ENCODE measurements at places on chromosomes 11 and 22. TPM values are rescaled to one million over a fixed set of nuclear protein-coding genes. Genes with fewer than 3 reads are reported as not detected.

DNA sequence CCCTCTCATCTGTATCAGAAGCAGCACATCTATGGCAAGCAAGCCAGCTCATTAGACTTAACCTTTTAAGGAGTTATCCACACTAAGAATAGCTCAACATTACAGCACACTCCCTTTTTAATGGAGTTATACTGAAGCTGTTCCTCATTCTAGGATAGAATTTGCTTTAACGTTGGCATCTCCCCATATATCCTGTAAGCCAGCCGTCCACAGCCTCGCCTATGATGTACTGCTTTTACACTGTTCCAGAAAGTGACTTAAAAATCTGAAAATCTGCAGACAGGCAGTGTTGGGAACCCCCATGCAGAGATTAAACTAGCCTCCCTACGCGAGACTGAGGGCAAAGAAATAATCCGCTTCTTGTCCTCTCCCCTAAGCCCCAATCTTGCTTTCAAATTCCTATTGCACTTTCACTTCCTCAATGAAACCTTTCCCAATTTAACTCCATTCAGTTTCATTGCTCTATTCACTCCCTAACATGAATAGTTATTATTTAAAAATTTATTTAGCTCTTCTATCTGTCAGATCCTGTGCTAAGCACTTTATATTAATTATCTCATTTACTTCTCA is 225.0 kb downstream of the BLID start:
- no peaks in the 10 kb centered on the region for H3K36me3 ChIP-seq
- H3K27me3 ChIP-seq, result no peaks in the 10 kb centered on the region
- H3K27ac ChIP-seq, result peak overlapping the region; percentile 55
- H3K4me1 ChIP-seq, result peaks cover 12% of the 10 kb centered on the region
- DNase-seq, result no peak
- H3K4me3 ChIP-seq, result no peak overlapping the region

DNA sequence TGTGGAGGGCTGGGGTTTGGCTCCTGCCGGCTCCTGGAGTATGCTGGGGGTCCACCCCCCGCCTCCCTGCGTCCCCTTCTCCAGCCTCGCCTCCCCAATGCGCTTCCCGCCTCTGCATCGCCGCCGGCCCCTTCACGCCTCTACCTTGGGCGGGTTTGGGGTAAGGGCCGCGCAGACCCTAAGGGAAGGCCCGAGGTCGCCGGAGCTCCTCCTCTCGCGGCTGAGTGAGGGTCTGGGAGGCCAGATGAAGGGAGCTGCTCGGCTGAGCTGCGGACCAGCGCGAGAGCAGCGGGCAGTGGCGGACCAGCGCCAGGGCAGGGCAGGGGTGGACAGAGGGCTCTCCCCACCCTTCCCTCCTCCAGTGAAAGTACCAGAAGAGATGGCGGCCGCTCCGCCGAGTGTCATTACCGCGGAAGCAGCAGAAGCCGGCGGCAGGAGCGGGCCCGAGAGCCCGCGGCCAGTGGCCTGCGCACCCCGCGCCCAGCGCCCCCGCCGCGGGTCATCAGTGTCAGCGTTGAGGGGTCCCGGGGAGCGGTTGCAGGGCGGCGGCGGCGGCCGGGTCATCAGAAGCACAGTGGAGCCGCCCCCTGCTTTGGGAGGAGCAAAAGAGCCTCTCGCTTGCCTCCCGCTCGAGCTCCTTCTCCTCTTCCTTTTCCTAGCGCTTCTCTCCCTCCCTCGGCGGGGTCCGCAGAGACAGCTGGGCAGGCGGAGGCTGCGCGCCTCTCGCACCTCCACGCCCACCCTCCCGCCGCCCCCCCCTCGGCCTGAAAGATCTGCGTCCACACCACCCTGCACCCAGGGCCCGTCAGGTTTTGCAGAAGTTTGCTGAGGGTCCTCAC is 255.6 kb upstream of the CADM1 start:
- no peak for DNase-seq
- H3K27me3 ChIP-seq, result peaks cover 9% of the 10 kb centered on the region
- H3K4me3 ChIP-seq, result peak overlapping the region; percentile 92
- peak overlapping the region; percentile 81 for H3K27ac ChIP-seq
- peaks cover 42% of the 10 kb centered on the region for H3K4me1 ChIP-seq

- peaks cover 4% of the 10 kb centered on the region for H3K4me1 ChIP-seq
- no peak for DNase-seq
- no peak overlapping the region for H3K27ac ChIP-seq
- H3K27me3 ChIP-seq, result no peaks in the 10 kb centered on the region
- no peaks in the 10 kb centered on the region for H3K36me3 ChIP-seq
Observed at GRCh38 chr11:73585834-73586575, 11.9 kb downstream of the FAM168A start.

DNA sequence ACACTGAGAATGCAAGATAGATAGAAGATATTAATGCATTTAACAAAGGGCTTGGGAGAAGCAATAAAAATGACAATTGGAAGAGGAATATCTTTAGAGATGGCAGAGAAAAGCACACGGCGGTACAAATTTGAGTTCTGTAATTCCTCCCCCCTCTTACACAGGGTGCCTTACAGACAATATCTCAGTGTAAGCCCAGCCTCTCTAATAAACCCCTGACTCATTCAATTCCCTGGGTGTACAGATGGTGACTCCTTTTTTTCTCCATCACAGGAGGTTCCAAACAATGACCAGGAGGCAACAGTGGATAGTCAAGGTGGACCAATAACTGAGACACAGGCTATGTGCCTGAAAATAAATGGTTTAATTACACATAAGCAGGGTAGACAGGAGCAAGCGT is 598.6 kb downstream of the OPCML start:
- no peak overlapping the region for H3K4me3 ChIP-seq
- no peak overlapping the region for H3K27ac ChIP-seq
- no peaks in the 10 kb centered on the region for H3K27me3 ChIP-seq
- H3K36me3 ChIP-seq, result no peaks in the 10 kb centered on the region

DNA sequence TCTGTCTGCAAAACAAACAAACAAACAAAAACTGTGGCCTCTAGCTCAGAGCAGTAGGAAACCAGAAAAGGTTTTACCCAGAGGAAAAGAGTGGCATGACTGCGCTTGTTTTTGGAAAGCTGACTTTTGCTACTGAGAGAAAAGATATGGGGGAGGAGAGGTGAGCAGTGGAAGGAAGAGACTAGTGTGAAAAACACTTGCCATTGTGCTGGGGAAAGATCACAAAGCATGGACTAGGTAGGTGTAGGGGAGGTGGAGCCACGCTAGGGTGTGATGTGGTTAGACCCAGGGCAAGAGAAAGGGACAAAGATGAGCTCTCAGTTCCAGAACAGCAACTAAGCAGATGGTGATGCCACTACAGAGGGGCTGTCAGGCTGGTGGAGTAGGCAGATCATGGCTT is 319.2 kb downstream of the LARGE1 start:
- H3K4me3 ChIP-seq, result no peak overlapping the region
- no peak for DNase-seq
- no peaks in the 10 kb centered on the region for H3K36me3 ChIP-seq

- peak overlapping the region; percentile 38 for H3K4me3 ChIP-seq
- peaks cover 47% of the 10 kb centered on the region for H3K4me1 ChIP-seq
- no peaks in the 10 kb centered on the region for H3K36me3 ChIP-seq
Observed at GRCh38 chr11:1832211-1832919, 2.4 kb upstream of the SYT8 start.

- no peak for DNase-seq
- no peak overlapping the region for H3K4me3 ChIP-seq
- H3K27me3 ChIP-seq, result no peaks in the 10 kb centered on the region
- H3K27ac ChIP-seq, result no peak overlapping the region
Observed at GRCh38 chr11:118602331-118602730, 5.1 kb upstream of the PHLDB1 start.

- no peaks in the 10 kb centered on the region for H3K36me3 ChIP-seq
- no peaks in the 10 kb centered on the region for H3K27me3 ChIP-seq
- DNase-seq, result no peak
Observed at GRCh38 chr11:82176365-82176764, 557.3 kb downstream of the FAM181B start.

DNA sequence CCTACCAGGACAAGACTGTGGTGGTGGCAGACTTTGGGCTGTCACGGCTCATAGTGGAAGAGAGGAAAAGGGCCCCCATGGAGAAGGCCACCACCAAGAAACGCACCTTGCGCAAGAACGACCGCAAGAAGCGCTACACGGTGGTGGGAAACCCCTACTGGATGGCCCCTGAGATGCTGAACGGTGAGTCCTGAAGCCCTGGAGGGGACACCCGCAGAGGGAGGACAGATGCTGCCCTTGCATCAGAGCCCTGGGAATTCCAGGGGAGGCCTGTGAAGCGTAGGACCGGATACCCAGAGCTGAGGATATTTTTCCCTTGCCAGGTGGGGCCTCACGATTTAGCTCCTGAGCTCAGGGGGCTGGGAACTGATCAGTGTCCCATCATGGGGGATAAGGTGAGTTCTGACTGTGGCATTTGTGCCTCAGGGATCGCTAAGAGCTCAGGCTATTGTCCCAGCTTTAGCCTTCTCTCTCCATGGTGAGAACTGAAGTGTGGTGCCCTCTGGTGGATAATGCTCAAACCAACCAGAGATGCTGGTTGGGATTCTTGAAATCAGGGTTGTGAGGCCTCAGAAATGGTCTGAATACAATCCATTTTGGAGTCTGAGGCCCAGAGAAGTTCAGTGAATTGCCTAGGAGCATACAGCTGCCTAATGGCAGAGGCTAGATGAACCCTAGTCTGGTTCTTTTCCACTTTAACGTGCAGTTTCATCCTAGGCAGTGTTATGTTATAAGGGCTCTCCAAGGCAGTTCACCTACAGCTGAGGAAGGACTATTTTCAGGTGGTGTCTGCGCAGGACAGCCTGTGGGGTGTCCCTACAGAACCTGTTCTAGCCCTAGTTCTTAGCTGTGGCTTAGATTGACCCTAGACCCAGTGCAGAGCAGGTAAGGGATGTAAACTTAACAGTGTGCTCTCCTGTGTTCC is 19.5 kb downstream of the PIK3IP1 start:
- no peak overlapping the region for H3K4me3 ChIP-seq
- H3K36me3 ChIP-seq, result peaks cover 17% of the 10 kb centered on the region
- peak overlapping the region; percentile 46 for H3K27ac ChIP-seq
- H3K27me3 ChIP-seq, result no peaks in the 10 kb centered on the region

DNA sequence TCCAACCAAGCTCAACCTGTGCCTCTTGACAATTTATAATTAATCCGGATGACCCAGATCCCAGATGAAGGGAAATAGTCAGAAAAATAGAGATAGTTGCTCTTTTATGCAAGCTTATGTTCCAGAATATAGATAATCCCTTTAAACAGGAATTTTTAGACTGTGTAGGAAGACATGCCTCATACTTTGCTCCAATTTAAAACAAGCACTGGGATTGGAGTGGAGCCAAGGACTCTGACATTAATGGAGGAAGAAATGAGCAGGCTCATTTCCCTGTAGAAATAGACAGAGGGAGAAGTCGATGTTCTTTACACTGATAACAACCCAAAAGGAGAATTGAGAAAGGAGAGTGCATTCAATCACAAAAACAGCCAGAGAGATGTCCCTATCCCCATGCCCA is 70.1 kb upstream of the LRRC55 start:
- H3K4me1 ChIP-seq, result no peaks in the 10 kb centered on the region
- DNase-seq, result no peak
- no peak overlapping the region for H3K27ac ChIP-seq
- H3K4me3 ChIP-seq, result no peak overlapping the region
- H3K36me3 ChIP-seq, result no peaks in the 10 kb centered on the region

DNA sequence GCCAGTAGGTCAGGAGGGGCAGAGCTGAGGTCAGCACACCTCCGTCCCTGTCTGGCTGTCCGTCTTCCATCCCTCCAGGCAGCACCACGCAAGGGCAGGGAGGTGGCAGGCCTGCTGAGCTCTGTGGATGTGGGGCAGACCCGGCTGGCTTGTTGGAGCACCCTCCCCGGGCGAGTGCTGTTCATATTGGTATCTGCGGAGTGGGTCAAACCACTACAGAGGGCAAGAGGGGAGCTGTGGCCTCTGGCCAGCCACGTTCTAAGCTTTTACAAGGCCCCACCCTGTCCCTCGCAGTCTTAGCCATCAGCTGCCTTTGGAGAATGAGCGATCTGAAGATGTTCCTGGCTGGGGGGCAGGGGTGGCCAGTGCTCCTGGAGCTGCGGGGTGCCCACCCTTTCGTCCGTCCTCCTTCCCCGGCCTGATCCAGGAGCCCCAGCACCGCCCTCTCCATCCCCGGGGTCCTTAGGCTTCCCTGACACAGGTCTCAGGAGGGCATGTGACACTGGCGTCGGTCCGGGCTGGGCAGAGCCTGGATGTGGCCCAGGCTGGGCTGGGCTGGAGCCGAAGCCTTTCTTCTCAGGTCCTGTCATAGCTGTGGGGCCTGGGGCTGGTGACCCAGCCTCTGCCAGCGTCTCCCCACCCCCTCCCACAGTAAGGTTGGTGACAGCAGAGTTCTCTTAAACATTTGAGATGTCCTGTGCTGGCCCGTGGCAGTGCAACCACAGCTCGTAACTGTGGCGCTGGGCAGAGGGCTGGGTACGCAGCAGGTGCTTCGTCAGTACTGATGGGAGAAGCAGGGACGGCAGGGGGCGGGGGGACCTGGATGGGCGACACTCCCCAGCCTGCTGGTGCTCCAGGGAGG is 31.7 kb upstream of the GRAMD4 start:
- H3K27me3 ChIP-seq, result no peaks in the 10 kb centered on the region
- H3K36me3 ChIP-seq, result no peaks in the 10 kb centered on the region
- H3K4me3 ChIP-seq, result no peak overlapping the region
- DNase-seq, result no peak
- H3K27ac ChIP-seq, result no peak overlapping the region

DNA sequence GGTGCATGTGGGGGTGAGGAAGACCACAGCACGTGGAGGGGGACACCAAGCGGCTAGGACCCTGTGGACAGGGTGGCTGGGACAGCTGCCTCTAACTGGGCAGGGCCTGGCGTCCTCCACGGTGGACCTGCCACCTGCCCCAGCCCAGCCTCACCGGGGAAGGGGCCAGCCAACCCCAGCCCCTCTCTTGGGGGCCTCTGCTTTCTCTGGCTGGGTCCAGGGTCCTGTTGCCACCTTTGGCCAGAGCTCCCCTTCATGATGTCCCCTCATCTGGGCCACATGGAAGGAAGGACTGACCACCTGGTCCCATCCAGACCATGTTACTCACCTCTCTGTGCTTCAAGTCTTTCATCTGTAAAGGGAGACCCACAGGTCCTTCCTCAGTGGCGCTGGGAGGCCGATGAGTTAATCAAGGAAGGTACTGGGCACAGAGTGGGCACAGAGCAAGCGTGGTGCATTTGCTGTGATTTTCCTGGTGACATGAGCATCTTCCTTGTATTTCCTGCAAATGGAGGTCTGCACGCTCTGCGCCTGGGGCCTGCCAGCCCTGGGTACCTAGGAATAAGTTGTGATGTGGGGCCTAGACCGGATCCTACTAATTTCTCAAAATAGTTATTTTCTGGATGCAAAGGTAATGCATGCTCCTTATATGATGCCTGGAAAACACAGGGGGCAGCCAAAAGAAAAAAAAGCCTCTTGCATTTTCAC is 538.4 kb downstream of the TBC1D22A start:
- H3K27ac ChIP-seq, result no peak overlapping the region
- no peak overlapping the region for H3K4me3 ChIP-seq
- no peaks in the 10 kb centered on the region for H3K36me3 ChIP-seq
- no peaks in the 10 kb centered on the region for H3K27me3 ChIP-seq
- H3K4me1 ChIP-seq, result no peaks in the 10 kb centered on the region
- DNase-seq, result no peak

The POTEH gene
- total RNA-seq, result not detected

The TBX1 gene
- total RNA-seq, result 0.18 TPM

The UPK3A gene
- total RNA-seq, result not detected

Data from esophagus squamous epithelium (tissue), 5 donors.